NCI-H1417 treated with DMSO at 0.1 percent for 48 hours (cell line): ENCODE measurements at places on chromosomes 11 and 22.
A peak's percentile ranks its signal among the peaks of the same experiment; 100 is the strongest.

- DNase-seq: no peak
These were observed 87.1 kb downstream of the MYEOV start for GRCh38 chr11:69380921-69381581.

GRCh38 chr11:125245299-125245698 is 80.7 kb downstream of the PKNOX2 start:
- DNase-seq: no peak

GRCh38 chr11:13434247-13435205 is 28.5 kb downstream of the BTBD10 start:
- DNase-seq: no peak

GRCh38 chr11:92828556-92828955 is 140.9 kb upstream of the MTNR1B start:
- no peak for DNase-seq

- no peak for DNase-seq
These were observed 94.9 kb downstream of the ETS1 start for GRCh38 chr11:128492461-128492860.

DNA sequence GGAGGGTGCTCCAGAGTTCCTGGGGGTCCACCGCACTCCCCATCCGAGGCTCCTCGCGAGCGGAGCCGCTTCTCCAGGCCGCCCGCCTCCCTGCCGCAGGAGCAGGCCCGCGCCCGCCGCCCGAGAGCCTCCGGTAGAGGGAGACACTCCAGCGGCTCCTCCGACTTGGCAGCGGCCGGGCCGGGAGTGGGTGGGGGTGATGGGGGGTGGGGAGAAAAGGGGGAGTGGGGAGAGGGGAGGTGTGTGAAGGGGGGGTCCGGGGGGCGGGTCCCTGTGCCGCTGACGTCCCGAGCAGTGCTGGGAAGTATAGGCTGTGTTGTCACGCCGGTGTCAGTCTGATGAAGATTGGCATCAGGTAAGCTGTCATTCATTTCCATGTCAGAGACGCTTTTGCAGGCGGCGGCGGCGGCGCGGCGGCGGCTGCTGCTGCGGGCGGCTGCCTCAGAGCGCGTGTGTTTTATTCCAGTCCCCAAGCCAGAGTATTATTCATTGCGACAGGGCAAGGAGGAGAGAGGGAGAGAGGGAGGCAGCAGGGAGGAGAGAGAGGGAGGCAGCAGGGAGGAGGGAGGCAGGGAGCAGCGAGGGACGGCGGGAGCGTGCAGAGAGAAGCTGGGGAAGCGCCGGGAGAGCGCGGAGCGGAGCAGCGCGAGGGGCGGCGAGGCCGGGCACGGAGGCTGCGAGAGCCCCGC is at the start of gene PKNOX2:
Gene PKNOX2, plus strand, starts transcription at position 330 of the 689 bp plus-strand sequence. CDS start 186,555 bp downstream, outside the sequence.
- DNase-seq: peak; percentile 36

DNA sequence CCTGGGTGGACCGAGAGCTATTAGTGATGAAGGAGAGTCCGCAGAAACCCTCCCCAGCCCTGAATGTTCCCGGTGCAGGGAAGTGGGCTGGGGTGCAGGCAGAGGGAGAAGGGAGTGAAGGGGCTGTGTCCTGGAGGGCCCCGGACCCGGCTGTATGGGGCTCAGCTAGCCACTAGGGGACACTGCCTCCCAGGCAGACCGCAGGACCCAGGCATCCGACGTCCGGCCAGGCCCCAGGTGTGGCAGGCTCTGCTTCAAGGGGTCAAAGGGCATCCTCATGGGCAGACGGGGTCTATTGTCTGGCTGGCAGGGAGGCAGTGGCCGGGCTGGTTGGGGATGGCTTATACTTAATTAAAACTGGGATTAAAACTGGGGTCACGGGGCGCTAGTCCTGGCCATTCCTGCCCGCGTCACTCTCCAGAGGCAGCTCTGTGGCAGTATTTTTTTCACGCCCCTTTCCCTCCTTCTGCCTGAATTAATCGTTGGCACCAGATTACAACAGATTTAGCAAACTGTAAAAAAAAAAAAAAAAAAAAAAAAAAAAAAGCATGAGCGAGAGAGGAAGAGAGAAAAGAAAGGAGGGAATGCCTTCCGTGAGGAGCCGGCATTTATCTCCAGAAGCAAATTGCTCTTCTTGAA is 5.1 kb downstream of the FLRT1 start:
- no peak for DNase-seq

GRCh38 chr11:93131709-93132108 is 66.1 kb downstream of the SLC36A4 start:
- peak; percentile 36 for DNase-seq

DNA sequence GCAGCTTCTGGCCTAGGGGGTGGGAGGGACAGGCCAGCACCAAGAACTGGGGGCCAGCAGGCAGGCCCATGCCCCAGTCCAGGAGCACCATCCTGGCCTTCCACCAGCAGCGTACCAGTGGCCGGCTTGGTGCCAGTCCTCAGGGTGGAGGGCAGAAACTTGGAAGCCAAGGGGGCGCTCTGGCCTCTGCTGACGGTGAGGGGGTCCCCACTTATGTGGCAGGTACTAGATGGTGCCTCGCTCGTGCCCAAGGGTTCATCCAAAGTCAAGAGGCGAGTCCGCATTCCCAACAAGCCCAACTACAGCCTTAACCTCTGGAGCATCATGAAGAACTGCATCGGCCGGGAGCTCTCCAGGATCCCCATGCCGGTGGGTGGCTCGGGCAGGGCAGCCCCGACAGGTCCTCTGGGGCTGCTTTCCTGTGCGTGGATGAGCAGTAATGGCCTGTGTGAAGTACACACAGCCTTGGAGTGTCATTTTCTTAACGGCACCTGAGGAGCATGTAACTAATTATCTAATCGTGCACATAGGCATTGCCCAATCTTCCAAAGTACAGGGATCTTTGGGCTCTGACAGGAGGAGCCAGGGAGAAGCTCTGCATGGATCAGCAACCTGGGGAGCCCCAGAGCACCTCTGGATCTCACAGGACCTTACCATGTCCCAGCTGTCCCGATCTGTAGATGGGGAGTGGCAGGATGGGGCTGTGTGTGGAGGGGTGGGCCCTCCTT is 79.1 kb downstream of the MORC2 start:
- DNase-seq: no peak

DNA sequence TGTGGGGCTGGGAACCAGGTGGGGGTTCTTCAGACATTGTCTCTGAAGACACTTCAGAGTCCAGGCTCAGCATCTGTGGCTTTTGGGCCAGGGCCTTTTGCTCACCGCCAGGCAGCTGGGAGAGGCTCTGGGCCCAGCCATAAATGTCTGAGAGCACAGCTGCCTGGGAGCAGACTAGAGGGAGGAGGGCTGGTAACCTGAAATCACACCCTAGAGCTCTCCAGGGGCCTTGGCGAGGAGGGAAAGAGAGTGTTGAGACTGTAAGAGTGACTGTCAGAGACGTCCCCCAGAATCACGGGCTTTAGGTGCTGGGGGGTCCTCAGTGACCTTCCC is 4.1 kb downstream of the TRABD start:
- no peak for DNase-seq

DNA sequence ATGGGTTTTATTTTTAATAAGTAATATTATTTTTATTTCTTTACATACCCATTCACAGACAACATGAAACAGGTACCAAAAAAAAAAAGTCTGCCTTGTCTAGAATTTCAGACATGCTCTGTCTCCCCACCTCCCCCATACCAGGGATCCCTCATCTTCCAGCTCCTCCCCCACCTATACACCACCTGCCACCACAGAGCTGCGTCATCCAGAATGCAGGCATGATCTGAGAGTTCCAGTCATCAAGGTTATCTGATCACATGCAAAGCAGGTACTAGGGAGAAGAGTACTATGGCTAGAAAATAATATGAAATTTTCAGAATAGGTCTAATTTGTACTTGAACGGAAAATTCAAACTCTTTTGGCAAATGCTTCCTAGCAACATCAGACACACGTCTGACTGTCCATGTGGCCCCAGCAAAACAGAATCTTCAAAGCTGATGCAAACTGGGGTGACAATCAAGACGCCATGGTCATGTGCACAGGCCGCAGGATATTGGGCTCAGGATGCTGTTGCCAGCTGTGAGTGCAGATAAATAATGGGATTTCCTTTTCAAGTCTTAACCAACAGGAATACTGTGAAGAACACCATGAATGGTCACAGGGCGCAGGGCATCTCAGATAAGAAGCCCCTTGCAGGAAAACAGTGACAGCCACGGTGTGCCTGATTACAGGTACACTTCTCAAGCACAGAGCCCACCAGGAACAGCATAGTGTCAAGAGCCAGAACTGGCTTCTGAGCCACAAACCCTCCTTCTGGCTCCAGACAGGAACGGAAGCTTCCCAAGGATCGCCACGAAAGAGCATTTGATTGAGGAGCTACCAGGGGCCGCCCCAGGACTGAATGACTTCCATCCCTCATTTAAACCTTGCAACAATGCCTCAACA is 169.5 kb downstream of the EFCAB6 start:
- no peak for DNase-seq

GRCh38 chr11:9950462-9950861 is 286.6 kb downstream of the SWAP70 start:
- DNase-seq: no peak

DNA sequence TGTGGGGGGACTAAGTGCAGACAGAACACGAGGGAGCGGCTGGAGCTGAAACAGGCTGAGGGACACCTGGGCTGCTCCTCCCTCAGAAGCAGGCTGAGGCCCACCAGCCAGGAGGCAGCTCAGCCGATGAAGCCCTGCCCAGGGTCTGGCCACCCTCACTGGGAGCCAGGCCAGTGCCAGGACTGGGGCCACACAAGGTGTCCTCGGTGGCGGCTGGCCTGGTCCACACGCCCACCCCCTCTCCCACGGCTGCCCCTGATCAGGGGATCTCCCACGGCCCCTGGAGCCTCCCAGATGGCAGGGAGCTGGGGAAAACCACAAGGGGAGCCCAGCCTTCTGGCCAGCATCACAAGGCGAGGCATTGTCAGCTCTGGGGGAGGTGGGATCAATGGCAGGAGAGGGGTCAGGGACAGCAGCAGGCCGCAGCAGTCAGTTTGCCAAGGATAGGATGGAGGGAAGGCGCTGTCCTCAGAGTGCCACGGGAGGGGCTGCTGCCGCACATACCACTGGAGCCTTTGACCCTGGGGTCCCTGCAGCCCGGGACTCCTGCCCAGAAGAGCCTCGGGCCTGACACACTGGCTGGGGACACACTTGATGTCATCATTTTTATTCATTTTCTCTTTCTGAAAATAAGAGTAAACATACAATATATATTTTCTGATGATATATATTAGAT is 11.7 kb upstream of the RASL10A start:
- no peak for DNase-seq

DNA sequence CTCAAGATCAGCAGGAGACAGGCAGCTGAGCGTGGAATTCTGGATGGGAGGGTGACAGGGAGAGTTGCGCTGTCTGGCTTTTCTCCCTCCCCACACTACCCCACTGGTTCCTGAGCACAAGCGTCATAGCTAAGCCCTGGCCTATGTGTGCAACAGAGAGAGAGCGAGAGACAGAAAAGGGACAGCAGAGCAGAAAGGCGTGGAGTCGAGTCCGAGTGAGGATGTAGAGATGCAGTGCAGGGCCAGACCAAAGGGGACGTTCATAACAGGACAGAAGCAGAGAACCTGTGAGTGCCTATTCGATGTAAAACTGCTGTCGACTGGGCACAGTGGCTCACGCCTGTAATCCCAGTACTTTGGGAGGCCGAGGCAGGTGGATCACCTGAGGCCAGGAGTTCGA is 94.0 kb upstream of the TMEM45B start:
- no peak for DNase-seq

GRCh38 chr11:57459164-57460021 is 935 bp upstream of the RTN4RL2 start:
- DNase-seq: no peak

DNA sequence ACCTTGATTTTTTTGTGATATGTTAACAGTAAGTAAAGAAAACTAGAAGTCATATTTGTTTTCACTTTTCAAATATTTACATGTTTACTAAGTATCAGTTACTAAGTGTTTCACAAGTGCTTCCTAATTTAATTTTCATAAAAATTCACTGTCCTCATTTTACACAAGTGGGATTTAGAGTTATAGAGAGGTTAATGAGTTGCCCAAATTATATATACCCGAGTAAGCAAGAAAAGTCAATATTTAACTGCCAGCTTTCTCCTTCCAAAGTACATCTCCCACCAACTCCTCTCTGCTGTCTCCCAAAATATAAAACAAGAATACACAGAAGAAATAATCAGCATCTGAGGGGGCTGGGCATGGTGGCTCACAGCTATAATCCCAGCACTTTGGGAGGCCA is 896.7 kb upstream of the ANO3 start:
- DNase-seq: no peak

DNA sequence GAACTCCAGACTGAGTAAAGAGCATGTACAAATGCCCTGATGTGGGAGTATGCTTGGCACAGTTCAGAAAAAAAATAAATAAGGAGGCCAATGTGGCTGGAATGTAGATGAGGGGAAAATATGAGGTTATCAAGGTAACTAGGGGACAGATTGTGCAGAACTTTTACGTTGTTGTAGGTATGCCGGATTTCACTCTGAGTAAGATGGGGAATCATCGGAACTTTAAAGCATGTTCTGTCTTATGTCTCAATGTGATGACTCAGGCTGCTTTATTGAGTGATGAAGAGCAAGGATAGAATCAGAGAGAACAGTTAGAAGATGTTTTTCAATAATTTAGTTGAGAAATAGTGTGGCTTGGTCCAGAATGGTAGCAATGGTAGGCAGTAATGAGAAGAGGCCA is 130.4 kb downstream of the C11orf87 start:
- no peak for DNase-seq

DNA sequence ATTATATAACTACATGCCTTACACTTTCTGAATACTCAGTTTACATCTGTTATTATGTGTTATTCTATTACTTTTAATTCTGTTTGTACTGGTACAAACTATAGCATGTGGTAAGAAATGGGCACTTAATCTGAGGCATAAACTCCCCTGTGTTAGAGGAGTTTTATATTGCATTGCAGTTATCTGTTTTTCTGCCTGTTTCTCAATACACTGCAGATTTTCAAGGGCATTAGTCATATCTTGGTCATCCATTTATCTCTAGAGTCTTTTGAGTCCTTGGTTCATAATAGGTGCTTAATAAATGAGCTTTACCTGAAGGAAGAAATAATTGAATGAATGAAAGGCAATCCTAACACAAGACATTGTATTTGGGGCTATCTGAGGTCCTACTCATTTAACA is 182.9 kb upstream of the CTSC start:
- no peak for DNase-seq

DNA sequence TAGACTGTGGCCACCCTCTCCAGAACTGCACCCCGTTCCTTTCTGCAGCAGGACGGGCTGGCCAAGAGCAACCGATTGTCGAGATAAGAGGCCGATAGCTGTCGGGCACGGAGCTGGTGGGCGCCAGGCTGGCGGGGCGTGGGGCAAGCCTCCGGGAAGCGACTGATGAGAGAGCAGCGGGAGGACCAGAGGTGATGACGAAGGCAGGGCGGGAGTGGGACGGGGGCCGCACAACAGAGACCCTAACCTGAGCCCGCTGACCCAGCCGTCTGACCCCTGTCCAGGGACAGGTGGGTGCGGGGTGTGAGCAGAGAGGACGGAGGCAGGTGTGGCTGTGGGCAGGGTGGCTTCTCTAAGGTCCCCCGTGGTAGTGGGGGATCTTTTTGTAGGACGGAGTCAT is 7.3 kb upstream of the BRSK2 start:
- no peak for DNase-seq

DNA sequence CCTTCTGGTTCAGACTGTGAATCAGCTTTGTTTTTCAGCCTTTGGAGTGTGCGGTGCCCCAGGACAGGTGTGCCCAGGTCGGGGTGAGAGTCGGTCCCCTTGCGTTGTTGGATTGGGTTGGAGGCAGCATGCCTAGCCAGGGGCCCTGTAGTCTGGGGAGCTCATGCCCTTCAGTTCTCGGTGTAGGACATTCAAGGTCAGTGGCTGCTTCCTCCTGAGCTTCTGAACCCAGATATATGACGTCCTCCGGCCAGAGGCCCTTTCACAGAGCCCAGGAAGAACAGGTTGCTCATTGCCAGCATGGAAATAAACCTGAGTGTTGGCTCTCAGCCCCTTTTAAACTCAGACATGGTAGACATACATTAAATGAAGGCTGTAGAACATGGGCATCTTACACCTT is 2.7 kb downstream of the CSRP3 start:
- no peak for DNase-seq
